ENCODE measurements at places on chromosomes 2 and 18.

GRCh38 chr2:203987959-203988358, 51.4 kb downstream of the ICOS start:
- no peak for DNase-seq

DNA sequence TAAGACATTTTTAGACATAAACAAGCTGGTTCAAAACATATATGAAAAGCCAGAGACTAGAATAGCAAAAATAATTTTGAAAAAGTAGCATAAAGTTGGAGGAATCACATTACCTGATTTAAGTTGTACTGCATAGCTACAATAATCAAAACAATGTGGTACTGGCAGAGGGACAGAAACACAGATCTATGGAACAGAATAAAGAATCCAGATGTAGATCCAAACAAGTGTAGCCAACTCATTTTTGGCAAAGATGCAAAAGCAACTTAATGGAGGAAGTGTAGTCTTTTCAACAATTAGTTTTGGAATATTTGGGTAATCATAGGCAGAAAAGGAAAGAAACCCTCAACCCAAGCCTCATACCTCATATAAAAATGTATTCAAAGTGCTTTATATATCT, 278.7 kb upstream of the ZNF521 start:
- DNase-seq = no peak

- DNase-seq = no peak
Observed at GRCh38 chr2:69104261-69104660, 91.3 kb downstream of the ANTXR1 start.

DNA sequence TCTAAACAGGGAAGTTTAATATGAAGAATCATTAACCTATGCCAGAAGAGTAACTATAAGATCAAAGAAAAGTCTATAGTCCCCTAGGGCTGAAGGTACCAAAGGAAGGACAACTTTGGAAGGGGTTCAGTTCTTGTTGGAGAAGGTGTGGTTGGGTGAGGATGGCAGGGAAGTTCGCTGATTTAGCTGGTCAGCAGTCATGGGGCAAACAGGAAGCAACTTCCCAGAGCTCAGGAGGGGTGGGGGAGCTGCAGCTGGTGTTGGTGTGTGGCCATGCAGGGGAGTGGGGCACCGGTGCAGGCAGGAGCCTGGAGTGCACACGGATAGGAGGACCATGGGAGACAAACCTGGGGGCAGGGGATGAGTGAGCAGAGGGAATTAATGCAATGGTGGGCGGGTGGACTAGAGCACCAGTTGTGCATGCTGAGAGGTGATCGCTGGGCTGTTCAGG, 34.0 kb downstream of the FHOD3 start:
- no peak for DNase-seq

GRCh38 chr2:55839182-55839819, 84.3 kb downstream of the EFEMP1 start:
- DNase-seq = no peak

DNA sequence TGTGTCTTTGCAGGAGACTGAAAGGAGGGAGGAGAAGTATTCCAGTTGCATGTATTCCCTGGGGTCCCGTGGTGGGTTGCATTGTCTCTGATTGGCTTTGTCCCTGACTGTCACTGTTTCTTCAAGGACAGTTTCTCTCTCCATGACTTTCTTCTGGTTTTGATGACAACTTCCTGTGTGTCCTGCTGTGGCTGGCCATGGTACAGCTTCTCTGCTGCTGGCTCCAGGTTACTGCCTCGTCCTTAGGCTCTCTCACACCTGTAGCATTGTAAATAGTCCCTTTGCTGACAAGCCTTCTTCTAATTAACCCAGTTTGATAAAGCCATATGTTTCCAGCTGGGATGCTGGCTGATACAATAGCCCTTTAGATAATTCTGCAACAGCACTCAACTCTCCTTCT, 129.0 kb downstream of the LPIN1 start:
- no peak for DNase-seq

DNA sequence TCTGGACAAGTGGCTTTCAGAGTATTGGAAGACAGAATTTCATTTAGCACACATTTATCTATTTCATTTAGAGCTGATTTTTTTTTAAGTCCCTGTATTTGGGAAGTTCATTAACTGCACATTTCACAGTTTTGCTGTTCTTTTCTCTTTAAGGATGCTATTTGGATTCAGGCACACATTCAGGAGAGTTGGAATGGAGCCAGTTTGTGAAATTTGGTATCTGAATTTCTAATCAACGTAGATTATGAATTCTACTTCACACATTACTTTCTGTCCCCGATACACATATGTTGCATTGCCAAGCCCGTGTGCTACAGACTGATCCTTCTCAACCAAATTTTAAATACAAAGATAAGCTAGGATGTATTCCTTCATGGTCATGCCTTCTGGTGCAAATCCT, 503.9 kb downstream of the IRS1 start:
- no peak for DNase-seq

- no peak for DNase-seq
Observed at GRCh38 chr2:65425276-65425675, 7.1 kb downstream of the SPRED2 start.

DNA sequence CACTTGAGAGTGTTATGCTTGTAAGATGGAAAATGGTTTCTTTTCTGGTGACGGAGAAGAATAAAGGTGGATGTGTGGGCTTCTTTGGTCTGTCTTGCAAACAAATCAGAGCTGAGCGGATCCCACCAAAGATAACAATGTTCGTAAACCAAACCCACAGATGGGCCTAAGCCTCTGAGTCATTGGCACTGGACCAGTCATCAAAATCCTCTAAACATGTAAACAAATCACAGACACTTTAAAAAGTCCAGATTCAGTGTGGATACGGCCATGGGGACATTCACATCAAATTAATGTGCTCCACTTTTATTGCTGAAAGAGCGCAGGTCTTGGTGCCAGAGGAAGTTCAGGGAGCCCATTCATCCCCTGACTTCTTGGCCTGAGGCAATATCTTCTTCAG, 60.5 kb upstream of the TMEM200C start:
- no peak for DNase-seq

- DNase-seq = no peak
Observed at GRCh38 chr2:111703759-111704158, 180.2 kb downstream of the ANAPC1 start.

DNA sequence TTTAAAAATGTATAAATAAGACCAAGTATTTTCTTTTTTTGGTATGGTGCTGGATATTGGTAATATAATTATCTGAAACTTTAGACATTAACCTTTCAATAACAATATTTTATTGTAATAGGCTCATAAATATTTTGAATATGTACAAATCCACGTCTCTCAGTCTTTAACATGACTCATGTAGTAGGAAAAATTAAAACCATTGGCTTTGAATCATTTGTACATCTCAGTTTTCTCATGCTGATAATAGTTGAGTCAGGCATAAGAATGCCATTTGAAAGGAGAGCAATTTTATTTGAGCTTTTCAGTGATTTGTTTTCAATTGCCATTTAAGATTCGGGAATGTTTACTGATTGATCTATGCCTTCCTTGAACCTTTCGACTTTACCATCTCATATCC, 364.8 kb downstream of the TGIF1 start:
- DNase-seq = no peak

GRCh38 chr2:197378086-197378485, 56.7 kb downstream of the SF3B1 start:
- DNase-seq = no peak

DNA sequence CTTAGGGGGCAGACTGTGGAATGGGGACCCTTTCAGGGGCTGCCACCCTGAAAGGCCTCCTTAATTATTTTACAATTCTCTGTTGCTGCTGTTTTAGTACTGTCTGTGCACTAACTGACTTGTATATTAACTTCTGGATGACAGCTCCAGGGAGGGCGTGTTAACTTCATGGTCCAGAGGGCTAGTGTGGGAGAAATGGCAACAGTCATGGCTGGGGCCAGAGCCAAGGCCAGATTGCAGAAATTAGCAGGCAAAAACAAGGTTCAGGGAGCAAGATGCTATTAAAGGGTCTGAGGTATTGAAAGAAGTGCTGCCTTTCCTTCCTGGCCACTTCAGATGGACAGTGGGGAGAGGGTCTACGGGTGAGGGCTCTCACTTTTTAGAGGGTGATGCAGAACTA, 9.1 kb downstream of the WIPF1 start:
- no peak for DNase-seq
